ENCODE measurements at places on chromosomes 7 and 10.

DNA sequence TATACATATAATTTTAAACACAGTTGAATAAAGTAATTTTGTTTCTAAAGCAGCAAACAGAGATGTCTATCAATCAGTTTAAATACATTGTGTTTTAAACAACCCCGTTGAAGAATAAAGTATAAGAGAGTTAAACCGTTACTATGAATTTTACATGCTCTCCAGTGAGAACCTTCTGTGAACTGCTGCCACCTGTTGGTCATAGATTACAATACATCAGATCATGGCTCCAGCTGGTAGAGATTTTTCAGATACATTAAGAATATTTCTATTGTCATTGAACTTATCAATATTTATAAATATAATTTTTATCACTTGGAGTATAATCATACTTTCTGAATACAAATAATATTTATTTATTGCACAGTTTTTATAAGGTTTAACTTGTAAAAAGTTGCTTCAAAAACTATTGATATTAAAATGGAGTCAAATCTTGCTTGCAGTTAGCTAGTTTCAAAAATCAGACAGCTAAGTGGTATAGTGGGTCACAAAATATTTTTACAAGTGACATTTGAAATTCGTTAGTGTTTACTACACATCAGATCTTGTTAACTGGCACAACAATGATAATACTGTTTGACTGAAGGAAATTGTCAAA is 561.2 kb upstream of the PHF14 start:
- no peak for DNase-seq

DNA sequence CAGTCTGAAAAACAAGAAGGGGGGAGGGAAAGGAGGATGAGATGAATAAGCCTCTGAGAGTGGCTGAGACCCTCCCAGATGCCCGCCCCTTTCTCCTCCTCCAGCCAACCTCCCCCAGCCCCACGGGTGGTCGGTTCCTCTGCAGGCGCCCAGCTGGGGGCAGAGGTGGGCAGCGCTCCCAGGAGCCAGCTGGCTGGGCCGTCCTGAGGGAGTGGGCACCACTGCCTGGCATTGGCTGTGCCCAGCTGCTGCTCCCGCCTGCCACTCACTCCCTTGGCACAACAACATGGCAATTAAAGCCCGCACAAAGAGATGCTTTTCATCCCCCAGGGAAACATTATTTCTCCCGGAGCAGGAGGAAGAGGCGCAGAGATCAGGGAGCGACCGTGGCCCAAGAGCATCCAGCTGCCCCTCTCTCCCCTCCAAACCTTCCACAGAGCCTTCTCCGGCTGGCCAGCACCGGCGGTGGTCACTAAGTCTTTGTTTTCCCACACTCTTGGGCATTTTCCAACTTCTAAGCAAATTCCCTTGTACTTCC is 107.2 kb downstream of the SPDYE5 start:
- DNase-seq = no peak

GRCh38 chr7:84538268-84538667 is 343.7 kb upstream of the SEMA3A start:
- no peak for DNase-seq

GRCh38 chr7:95527033-95527775 is 41.5 kb downstream of the ASB4 start:
- no peak for DNase-seq

GRCh38 chr7:150971242-150972022 is 6.7 kb downstream of the KCNH2 start:
- DNase-seq = no peak

DNA sequence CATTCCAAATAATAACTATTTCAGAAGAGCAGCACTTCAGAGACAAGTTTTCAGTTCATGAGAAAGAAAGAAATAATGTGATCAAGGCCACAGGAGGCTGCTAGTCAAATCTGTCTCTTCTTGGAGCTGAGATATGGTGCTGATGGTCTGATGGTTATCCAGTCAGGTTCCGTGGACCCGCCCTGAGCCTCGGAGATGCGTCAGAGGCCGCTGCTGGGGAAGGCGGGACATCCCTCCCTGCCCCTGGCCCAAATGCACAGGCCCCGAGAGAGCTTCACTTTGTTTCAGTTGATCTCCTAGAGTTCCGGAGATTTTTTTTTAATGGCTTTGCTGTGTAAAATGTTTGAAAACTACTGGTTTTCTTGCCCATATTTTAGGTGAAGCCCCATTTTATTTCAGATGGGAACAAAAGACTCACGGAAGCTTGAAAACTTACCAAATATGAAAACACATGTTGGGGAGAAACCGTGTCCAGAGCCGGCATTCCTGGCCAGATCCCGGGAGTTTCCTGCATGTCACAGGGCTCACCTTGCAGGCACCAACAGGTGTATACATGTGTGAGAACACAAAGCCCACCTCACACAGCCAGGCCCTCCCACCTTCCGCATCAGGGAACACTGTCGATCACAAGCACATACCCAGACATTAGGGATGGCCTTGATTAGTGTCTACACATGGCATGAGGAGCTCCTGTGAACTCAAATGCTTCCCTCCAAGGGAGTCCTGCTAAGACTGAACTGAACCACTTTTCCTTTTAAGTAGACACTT is 499.0 kb downstream of the TCERG1L start:
- DNase-seq = no peak

DNA sequence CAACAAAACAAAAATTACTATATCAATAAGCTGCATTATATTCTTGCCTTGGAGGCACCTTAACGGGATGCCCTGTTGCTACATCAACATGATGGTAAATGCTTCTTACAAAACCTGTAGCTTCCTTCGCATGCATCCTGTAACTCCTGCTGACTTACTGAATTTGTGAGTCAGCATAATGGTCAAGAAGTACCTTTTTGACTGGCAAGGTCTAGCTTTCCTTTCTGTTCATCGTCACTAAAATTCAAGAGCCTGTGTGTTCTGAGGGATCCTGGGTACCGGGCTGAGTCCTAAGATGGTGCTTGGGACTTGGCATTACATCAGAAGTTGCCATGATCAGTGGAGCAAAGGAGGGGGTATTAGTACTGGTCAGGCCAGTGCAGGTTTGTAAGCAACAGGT is 4.9 kb downstream of the PFKFB3 start:
- no peak for DNase-seq

GRCh38 chr7:33232632-33233145 is 103.3 kb downstream of the BBS9 start:
- DNase-seq = no peak

- no peak for DNase-seq
Observed at GRCh38 chr10:17348501-17349349, 105.7 kb downstream of the ST8SIA6 start.

DNA sequence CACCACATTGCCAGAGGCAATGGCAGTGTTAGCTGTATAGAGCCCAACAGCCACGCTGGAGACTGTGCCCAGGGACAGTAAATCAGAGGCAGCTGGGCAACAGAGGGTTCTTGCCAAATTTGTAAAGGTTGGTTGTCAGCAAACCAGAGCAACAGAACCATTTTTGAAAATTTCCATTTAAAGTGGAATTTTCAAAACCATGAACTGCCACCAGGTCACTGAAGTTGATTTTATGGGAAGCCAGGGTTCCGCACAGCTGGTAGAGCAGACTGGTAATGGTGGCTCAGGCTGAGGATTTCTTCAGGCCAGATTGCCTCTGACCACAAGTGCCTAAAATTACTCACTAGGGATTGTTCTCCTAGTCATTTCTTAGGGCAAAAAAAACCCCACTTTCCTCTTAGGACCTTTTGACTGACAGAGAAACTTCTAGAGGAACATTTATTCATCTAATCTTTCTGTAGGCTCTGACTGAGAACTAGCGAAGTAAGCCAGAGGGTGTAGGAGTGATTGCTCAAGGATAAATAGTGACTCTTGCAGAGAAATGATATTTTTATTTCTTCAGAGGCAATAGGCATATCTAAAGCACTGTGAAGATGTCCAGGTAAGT is 342.4 kb downstream of the BBS9 start:
- DNase-seq = no peak

- no peak for DNase-seq
Observed at GRCh38 chr7:35026150-35026549, 11.1 kb downstream of the DPY19L1 start.

DNA sequence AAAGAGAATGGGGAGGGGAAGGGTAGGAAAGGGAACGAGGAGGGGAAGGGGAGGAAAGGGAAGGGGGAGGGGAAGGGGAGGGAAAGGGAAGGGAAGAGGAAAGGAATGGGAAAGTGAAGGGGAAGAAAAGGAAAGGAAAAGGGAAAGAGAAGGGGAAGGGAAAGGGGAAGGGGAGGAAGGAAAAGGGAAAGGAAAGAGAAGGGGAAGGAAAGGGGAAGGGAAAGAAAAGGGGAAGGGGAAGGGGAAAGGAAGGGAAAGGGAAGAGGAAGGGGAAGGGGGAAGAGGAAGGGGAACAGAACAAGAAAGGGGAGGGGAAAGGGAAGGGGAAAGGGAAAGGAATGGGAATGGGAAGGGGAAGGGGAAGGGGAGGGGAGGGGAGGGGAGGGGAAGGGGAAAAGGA is 352.1 kb downstream of the PARD3 start:
- DNase-seq = no peak

- no peak for DNase-seq
Observed at GRCh38 chr7:30474893-30475292, 3.7 kb downstream of the NOD1 start.

- peak; percentile 50 for DNase-seq
Observed at GRCh38 chr7:100221231-100221718, 1.5 kb downstream of the PVRIG start.

- no peak for DNase-seq
Observed at GRCh38 chr7:156662277-156662676, 21.7 kb downstream of the RNF32 start.

GRCh38 chr7:23467806-23468525 is 2.3 kb downstream of the IGF2BP3 start:
- no peak for DNase-seq

GRCh38 chr10:63812501-63812900 is 291.3 kb downstream of the REEP3 start:
- DNase-seq = no peak

DNA sequence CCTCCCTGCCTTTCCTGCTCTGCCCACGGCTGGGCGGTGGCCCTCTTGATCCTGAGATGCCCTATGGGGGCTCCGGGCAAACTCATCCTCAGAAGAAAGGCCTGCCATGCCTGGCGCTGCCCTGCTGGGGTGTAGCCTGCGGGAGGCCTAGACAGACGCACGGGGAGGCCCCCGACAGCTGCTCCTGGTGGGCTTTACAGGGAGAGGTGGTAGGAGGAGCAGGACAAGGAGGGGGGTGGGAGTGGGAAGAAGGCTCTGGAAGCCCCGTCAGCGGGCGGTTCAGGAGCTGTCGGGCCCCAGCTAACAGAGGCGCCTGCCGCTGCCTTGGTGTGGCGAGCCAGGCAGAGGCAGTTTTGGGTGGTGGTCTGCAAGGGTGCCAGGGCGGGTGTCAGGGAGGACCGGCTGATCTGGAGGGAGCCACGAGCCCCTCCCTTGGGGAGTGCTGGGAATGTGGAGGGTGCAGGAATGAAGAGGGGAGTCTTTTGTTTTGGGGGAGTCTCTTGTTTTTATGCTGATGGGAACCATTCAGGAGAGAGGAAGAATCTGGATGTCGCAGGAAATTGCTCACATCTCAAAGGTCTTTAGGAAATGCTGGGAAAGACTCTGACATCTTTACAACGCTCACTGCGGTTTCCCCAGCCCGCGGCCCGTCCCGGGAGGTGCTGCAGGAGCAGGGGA is 63.5 kb downstream of the CFAP46 start:
- DNase-seq = no peak

DNA sequence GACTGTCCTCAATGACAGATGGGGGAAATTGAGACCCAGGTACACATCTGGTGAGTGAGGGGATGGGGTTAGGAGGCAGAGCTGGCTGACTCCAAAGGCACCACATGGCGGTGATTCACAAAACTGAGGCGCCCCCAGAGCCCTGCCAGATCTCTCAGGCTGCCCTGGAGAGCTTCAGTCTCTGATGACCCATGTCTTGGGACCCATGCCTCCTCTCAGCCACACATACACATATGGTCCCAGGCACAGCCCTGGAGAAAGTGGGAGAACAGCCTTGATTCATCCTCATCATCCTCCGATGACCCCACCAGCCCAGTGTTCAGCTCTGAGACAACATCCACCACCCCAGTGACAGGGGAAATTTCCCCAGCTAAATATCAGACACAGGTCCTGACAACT is 426.0 kb downstream of the RPS24 start:
- DNase-seq = no peak

- DNase-seq = no peak
Observed at GRCh38 chr7:158239290-158239981, 348.2 kb downstream of the PTPRN2 start.

DNA sequence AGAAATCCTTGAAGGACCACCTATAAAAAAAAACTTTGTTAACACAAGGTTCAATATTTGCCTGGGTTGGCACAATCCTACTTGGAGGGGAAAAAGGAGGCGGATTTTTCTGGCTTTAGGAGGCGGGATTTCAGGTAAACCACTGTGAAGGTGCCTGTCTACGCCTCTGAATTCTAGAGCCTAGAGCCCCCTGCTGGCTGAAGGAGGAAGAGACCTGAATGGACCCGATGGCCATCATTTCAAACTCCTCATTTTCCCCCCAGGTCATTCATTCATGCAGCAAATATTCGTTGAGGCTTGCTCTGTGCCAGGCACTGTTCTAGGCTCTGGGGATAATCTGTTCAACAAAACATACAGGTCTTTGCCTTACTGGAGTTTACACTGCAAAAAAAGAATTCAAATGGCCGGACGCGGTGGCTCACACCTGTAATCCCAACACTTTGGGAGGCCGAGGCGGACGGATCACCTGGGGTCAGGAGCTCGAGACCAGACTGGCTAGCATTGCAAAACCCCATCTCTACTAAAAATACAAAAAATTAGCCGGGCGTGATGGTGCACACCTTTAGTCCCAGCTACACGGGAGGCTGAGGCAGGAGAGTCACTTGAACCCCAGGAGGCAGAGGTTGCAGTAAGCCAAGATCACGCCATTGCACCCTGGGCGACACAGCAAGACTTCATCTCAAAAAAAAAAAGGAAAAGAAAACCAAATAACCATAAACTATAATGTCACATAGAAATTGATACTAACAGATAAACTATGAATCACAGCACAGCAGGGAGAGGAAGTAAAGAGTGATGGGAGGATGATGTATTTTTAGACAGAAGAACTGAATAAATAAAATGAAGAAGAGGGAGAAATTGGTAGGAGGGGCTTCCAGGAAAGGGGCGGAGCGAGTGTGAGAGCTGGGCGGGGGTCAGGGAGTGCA is 90.1 kb upstream of the NFE2L3 start:
- DNase-seq = peak; percentile 22

DNA sequence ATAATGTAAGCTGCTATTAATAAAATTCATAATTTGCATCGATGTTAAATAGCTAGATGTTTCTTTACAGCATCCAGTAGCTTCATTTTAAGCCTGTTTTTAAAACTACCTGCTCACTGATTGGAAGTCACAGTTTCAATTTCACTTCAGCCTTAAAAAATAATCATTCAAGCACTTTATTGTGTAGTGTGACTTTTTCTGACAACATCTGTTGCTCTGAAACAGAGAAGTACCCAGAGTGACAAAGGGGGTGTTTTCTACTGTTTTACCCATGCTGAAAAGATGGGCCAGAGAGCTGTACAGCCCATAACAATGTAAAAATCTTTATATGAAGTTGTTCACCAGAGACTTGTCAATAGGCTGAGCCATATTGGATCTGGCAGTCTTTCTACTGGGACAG is 437.2 kb downstream of the MDFIC start:
- no peak for DNase-seq

All from stimulated activated CD8-positive, alpha-beta memory T cell treated with anti-CD3 and anti-CD28 coated beads, Interleukin-15, amount 100 ng/mL, for 4 hours (primary cell).